Frontal cortex (tissue), 4 donors: ENCODE measurements at places on chromosomes 13 and 19. TPM values are rescaled to one million over a fixed set of nuclear protein-coding genes. Genes with fewer than 3 reads are reported as not detected.

- DNase-seq: no peak
Observed at GRCh38 chr13:71054358-71054757, 812.6 kb downstream of the DACH1 start.

OR10H1 gene
- total RNA-seq: not detected

FCHO1 gene
- 26.1 TPM for total RNA-seq

DNA sequence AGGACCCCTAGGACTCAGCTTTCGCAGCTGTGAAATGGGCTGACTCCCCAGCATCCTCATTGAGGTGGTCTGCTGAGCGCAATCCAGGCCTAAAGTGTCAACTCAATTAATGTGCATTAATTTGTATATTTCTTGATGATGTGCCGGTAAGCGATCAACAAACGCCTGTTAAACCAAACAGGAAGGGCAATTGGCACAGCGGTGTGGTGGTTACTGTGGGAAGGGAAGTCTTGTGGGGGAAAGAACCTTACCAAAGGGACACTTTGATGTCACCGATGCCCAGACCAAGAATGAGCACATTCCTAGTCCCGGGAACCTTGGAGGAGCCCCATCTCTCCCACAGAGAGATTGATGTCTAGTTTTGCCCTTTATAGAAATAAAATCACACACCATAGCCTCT, 1.6 kb downstream of the JAK3 start:
- DNase-seq: no peak

- no peak for DNase-seq
Observed at GRCh38 chr19:6062274-6062673, 48.0 kb downstream of the RFX2 start.

DNA sequence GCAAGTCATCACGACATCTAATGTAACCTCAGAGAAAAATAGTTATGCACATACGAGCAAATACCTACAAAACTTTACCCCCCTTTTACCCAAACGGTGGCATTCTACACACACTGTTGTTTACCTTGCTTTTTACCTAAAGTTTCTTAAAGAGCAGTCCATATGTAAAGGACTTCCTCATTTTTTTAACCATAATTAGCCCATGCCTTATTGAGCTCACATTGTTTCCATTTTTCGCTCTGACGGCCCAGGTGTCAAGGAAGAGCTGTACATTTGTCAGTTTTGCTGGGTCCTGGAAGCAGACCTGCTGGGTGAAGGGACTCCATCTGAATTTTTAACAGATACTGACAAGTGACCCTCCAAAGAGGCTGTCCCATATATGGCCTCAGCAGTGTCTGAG, 89.4 kb downstream of the STK24 start:
- DNase-seq: no peak

DNA sequence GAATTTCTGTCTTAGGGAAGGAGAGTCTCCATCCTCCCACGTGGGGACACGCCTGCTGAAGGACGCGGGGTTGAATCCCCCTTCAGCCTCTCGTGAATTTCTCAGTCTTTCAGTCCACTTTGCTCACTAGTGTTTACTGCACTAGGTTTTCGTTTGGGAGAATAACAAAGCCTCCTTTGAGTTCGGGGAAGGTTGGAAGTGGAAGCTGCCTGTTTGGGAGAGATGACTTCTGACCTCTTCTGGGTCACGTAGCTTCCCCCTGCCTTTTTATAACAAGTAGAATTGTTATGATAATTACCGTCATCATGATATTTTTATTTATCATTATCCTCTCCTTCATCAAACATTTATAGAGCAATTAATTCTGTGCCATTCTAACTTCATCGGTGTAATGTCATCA, 60.7 kb downstream of the ATP11A start:
- no peak for DNase-seq

GRCh38 chr19:49786376-49786820, 19.6 kb downstream of the AP2A1 start:
- DNase-seq: no peak

DNA sequence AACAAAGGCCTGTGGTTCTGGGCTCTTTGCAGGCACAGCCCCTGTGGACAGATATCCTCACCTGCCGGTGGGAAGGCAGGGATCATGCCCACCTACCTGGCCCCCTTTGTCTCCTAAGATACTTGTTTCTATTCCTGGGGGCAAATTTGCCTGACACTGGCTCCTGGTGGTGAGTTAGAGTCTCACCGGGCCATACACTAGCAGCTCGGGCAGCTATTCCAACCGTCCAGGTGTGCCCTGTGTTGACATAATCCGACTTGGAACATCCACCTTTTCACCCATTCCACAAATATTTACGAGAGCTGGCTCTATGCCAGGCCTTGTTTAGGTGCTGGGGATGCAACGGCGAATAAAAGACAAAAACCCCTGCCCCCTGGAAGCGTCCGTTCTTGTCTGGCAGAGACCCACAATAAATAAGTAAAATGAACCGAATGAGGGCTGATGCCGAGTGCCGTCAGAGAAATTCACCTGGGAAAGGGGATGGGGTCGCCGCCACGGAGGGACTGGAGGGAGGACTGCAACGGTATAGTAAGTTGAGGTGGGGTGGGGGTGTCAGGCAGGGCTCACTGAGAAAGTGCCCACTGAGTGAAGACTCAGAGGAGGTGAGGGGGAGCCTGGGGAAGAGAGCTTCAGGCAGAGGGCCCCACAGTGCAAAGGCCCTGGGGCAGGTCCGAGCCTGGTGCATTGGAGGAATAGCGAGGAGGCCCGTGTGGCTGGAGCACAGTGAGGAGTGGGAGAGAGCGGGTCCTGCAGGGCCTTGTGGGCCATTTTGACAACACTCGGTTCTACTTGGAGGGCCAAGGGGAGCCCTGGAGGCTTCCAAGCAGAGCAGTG, 43.2 kb upstream of the RANBP3 start:
- no peak for DNase-seq

DNA sequence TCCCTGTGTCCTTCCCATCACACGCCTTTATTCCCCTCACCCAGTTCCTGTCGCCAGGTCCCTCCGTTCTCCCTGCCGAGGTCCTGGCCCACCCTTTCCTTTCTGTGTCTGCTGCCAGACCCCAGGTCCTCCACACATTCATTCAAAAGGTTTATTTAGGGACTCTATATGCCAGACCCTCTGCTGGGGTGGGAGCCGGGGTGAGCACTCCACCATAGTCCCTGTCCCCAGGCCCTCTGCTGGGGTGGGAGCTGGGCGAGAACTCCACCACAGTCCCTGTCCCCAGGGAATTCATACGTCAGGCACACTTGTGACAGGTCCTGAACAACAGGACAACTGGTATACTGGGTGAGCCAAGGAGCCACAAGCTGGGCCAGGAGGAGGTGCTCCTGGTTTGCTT, 34.4 kb upstream of the TUBGCP3 start:
- no peak for DNase-seq

- no peak for DNase-seq
Observed at GRCh38 chr13:79228972-79229371, 177.1 kb downstream of the RBM26 start.

TMC4 gene
- total RNA-seq: not detected

GRCh38 chr13:22240716-22241115, 569.8 kb downstream of the FGF9 start:
- no peak for DNase-seq

GRCh38 chr19:6421075-6422014, 3.3 kb downstream of the KHSRP start:
- DNase-seq: no peak

GRCh38 chr13:31012655-31013024, 80.2 kb downstream of the TEX26 start:
- DNase-seq: no peak

- no peak for DNase-seq
Observed at GRCh38 chr13:39910041-39910440, 254.6 kb downstream of the COG6 start.

DNA sequence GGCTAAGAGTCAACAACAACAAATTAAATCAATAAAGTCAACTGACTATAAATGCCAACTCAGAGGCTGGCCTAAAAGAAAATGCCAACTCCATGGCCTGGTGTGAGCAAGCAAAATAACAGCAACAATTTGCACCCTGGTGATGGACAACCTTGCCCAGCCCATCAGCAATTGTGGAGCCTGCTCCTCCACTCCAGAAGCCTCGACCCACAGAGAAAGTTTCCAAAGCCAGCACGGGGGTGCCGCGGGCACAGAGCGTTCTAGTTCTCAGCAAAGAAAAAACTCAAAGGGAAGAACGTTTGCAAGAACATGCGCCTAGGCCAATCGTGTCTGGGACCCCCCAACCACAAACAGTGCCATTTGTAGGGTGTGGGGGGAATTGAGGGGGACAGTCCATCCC, 11.3 kb downstream of the EPS15L1 start:
- no peak for DNase-seq

DNA sequence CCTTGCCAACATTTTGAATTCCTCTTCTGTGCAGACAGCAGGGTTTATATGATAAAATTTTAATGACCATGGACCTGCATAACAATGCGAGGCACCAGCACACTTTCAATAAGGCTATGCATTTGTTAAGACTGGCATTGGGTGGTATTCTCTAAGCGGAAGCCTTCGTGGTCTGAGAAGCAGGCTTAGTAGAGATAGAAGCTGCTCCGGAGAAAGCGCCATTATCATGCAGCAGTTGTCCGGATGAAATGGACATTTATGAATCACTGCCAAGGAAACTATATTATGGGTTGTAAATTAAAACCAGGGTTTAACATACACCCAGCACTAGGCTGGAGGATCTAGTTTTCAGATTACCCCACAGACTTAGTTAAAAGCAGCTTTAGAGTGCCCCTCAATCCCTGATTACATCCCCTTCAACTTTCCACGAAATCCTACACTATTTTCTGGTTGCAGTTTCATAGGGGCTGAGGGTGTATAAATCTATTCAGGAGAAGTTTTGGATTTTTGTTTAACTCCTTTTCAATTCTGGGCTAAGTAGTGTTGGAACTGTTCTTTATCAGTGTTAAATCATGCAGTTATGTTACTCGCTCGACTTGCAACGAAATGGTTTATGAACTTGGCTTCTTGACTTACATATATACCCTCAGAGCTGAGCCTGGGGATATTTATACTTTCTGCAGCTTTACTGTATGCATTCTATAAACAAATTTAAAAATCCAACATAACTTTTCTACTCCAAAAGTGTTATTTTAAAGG, 193.3 kb downstream of the PCDH9 start:
- no peak for DNase-seq

- no peak for DNase-seq
Observed at GRCh38 chr19:48608798-48609263, 2.3 kb downstream of the SPACA4 start.

GRCh38 chr13:38366954-38367645, 17.4 kb downstream of the UFM1 start:
- DNase-seq: no peak

EID2B gene
- 24.1 TPM for total RNA-seq

- DNase-seq: no peak
Observed at GRCh38 chr19:40424637-40425449, 949 bp downstream of the SERTAD1 start.

- no peak for DNase-seq
Observed at GRCh38 chr19:37874784-37875183, 31.6 kb downstream of the WDR87 start.

- DNase-seq: no peak
Observed at GRCh38 chr19:29988351-29988750, 46.3 kb downstream of the URI1 start.

DNA sequence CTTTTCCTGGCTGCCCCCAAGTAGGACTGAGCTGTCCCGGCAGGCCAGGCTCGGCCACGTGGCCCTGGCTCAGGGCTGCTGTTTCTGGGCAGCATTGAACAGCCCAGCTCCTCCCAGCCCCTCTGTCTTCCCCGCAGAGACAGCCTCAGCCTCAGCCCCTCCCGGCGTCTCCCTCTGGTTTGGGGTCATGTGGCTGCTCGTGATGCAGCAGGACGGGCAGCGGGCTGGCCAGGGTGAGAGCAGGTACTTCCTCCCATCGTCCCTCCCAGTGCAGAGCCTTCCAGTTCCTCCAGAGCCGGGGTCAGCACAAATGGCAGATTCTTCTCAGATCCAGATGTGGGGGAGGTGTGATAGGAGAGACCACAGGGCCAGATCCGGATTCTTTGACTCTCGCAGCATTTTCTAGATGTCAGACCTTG, 114.6 kb downstream of the KDM4B start:
- no peak for DNase-seq

DNA sequence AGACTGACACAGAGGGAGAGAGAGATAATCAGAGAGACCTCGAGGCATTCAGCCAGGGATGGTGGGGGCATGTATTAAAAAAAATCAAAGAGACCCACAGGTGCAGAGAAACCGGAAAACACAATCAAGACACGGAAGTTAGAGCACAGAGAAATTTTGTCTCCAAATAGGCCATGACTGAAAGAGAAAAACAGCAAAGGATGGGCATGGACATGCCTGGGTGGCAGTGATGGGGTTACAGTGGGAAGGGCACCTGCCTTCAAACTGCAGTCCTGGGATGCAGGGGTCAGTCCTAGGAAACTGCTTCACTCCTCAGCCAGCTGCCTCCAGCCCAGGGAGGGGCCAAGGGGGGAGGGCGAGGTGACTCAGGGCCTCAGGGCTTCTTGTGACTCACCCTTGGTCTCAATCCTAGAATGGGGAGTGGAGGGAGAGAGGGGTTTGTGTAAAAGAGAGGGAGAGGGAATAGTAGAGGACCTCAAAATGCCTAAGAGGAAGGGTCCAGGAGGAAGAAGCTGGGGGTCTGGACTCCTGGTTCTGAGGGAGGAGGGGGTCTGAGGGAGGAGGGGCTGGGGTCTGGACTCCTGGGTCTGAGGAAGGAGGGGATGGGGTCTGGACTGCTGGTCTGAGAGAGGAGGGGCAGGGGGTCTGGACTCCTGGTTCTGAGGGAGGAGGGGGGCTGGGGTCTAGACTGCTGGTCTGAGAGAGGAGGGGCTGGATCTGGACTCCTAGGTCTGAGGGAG, 3.6 kb upstream of the KCNN4 start:
- no peak for DNase-seq

- no peak for DNase-seq
Observed at GRCh38 chr13:46621133-46621532, 68.2 kb downstream of the LRCH1 start.

TMEM145 gene
- total RNA-seq: 35.1 TPM

- DNase-seq: peak; percentile 69
Observed at GRCh38 chr19:45901912-45902650, at the start of gene MYPOP. Gene MYPOP, minus strand, starts transcription at chr19:45902613. Its CDS starts 840 bp downstream, at chr19:45901773.

SIGLEC12 gene
- total RNA-seq: not detected

GRCh38 chr19:46660551-46661019, 397 bp downstream of the DACT3 start:
- DNase-seq: no peak

- DNase-seq: peak; percentile 24
Observed at GRCh38 chr13:66723576-66723975, 506.6 kb downstream of the PCDH9 start.

- no peak for DNase-seq
Observed at GRCh38 chr13:30898070-30898469, 8.0 kb upstream of the MEDAG start.
